ENCODE measurements at places on chromosomes 7 and 10.

GRCh38 chr7:128811631-128812430 is 18.4 kb upstream of the FLNC start:
- no peak for DNase-seq

GRCh38 chr10:4609251-4609650 is 216.8 kb upstream of the AKR1E2 start:
- DNase-seq: no peak

DNA sequence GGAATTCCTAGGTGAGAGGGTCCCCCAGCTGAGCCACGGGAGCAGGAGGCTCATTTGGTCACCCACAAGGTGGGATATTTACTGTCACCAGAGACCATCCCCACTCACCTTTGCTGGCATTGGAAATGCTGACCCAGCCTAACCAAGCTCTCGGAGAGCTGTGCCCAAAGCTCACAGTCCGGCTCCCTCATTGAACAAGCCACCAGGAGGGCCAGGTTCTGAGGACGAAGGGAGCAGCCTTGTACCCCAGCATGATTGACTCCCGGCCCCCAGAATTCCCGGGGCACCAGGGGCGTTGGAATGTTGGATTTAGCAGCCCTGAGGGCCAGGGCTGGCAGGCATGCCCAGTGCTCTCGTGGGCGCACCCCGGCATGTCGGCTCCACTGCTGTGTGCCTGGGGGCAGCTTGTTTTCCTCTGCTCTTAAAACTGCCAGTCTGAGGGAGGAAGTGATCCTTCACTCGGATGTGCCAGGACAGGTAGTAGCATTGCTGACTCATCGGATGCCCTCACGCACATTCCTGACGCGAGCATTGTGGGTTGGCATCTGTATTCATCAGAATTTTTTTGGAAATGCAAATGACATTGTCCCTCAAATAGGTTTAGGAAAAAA is 23.3 kb downstream of the CLIP2 start:
- DNase-seq: no peak

- DNase-seq: no peak
These were observed 31.5 kb upstream of the SLC13A1 start for GRCh38 chr7:123231021-123232000.

DNA sequence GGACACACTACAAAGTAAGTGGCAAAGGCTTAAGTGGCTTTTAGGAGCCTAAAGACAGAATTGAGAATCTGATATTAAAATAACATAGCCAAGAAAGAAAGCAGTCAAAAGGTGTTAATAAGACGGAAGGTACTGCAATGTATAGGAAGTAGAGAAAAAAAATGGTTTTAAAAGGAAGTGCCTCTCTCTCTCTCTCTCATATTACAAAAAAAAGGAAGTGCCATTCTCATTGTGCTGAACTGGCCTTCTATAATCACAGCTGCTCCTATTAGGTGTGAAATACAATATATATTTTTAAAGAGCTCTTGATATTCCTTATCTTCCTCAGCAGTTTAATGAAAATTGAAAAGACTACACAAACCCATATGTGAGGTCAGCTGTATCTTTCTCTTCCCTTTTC is 199.4 kb upstream of the NPVF start:
- no peak for DNase-seq

GRCh38 chr10:100848770-100849169 is 64.0 kb upstream of the SLF2 start:
- no peak for DNase-seq

- DNase-seq: no peak
These were observed 29.7 kb downstream of the TRIM8 start for GRCh38 chr10:102673819-102674511.

DNA sequence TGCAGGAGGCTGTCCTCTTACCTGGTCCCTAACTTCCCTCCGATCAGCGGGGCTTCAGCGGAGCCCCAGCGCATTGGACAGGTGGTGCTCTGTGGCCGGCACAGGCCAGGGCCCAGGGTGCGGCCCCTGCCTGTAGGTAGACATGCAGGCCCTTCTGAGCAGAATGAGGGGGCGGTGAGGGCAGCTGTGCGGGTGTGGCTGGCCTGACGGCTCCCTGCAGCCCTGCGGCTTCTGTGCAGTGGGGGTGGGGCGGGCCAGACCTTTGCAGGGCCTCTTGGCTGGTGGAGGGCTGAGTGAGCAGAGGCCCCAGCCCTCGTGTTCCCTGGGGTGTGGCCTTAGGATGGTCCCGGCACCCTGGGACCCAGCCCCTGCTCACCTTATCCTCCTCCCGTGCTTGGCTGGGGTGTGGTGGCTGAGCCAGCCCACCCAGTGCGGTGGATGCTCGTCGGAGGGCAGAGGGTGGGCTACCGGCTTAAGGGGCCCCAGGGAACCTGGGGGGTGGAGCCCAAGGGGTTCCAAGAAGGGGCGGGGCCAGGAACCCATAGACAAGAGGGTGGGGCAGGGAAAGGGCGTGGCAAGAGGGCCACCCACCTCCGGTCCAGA is 175.2 kb upstream of the TNRC18 start:
- no peak for DNase-seq

GRCh38 chr7:128322040-128322643 is 21.6 kb downstream of the RBM28 start:
- DNase-seq: no peak

- no peak for DNase-seq
These were observed 195.4 kb downstream of the MAD1L1 start for GRCh38 chr7:2037301-2037807.

DNA sequence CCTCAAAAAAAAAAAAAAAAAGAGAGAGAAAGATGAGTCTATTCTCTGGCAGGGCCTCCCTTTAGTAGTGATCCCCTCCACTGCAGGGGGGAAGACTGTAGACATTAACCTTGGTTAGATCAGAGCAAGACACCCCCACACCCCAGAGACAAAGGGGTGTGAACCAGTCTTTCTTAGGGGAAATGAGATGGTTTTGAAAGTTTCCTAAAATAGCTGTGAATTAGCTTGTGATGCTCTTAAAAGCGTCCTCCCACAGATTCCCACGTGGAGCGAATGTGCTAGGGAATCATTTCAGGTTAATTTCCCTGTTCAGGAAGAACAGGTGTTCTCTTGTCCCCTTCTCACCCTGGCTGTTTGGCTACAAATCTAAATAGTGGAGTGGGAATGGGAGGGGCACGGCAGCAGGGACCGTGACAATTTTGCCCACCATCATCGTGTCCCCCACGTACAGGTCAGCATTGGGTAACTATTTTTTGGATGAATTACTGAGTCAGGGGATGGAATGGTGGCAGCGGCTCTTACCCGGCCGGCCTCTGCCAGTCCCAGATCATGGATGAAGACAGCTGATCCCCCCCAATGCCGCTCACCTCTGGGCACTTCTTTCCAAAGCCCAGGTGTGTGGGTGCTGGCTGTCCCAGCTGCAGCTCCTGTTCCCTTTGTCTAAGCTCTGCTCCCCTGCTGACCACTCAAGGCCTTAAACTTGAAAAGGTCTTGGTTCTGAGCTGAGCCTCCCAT is 152.9 kb downstream of the CCDC3 start:
- no peak for DNase-seq

GRCh38 chr7:65295409-65295808 is 78.2 kb upstream of the ZNF92 start:
- DNase-seq: no peak

DNA sequence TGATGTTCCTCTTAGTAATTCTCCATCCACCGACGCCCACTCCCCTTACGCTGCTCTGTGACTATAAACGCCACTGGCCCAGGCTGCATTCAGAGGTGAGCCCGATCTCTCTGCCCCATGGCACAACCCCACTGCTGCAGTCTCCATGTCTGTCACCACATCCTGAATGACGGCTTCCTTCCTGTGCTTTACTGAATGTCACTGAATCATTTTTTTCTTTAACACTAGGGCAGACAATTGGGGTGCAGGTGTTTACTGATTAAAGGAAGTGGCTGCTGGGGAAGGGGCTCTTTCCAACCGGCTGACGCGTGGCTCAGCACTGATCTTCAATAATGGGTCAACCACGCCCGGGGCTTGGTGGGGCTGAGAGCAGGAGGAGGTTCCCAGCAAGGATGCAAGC is 208.3 kb downstream of the USP6NL start:
- no peak for DNase-seq

GRCh38 chr7:12131122-12131521 is 80.0 kb upstream of the TMEM106B start:
- DNase-seq: no peak

DNA sequence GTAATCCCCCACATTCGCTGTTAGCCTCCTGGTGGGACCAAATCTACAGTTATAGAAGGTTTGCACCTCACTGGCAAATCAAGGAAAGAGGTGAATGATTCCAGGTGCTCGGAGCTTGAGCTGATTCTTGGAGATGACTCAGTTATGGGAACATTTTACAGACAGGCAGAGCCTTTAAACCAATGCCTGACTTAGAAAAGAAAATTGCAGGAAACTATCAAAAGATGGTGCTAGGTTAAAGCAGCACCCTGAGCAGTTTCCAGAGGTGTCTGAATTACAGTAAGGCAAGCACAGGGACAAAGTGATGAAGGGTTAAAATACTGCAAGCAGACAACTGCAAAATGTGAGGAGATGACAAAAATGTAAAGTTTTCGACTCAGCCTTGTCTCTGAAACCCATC is 2.9 kb downstream of the LRRTM3 start:
- no peak for DNase-seq

DNA sequence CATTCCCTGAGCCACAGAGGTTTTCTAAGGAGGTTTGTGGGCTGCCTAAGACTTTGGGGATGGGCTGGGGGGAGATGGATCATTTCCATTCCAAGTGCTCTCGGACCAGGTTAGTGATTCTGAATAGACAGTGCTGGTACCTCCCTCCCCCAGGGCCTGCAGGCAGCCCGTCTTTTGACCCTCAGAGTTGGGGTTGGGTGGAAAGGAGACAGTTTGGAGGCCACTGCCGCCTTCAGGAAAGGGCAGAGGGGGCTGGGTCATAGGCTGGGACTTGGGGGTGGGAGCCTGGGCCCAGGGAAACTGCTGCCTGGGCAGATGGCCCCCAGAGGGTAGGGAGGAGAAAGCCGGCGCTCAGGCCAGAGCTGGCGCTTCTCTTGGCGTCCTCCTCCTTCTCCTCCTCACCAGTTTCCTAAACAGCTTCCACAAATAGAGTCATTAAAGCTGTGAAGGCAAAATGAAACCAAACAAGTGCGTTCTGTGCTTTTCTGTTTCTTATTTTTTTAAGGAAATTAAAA is 4.4 kb downstream of the UNC5B start:
- no peak for DNase-seq

GRCh38 chr7:12124028-12124427 is 87.1 kb upstream of the TMEM106B start:
- no peak for DNase-seq

GRCh38 chr7:132492823-132493445 is 83.3 kb downstream of the PLXNA4 start:
- no peak for DNase-seq

DNA sequence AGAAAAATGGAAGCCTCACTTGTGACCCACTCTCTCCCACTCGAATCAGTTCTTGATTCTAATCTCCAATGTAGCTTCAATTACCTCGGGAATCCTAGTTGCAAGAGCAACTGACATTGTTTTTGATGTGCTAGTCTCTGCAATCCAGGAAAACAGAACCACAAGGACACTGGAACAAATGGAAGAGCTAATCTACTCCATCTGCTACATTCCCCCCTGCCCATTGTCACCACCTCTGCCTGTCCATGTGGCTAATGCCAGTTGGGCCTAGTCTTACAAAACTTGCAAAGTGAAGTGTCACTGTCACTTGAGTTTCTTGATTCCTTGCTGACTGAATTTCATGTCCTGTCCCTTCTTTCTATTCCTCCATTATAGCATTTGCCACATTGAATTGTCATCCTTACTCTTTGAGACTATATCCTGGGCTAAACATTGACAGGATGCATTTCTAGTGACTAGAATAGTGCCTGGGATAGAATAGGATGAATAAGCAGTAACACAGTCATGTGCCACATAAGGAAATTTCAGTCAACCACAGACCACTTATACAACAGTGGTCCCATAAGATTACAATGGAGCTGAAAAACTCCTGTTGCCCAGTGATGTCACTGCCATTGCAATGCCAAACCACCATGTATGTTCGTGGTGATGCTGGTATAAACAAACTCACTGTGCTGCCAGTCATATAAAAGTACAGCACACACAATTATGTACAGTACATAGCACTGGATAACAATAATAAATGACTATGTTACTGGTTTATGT is 13.5 kb downstream of the GCC1 start:
- no peak for DNase-seq

DNA sequence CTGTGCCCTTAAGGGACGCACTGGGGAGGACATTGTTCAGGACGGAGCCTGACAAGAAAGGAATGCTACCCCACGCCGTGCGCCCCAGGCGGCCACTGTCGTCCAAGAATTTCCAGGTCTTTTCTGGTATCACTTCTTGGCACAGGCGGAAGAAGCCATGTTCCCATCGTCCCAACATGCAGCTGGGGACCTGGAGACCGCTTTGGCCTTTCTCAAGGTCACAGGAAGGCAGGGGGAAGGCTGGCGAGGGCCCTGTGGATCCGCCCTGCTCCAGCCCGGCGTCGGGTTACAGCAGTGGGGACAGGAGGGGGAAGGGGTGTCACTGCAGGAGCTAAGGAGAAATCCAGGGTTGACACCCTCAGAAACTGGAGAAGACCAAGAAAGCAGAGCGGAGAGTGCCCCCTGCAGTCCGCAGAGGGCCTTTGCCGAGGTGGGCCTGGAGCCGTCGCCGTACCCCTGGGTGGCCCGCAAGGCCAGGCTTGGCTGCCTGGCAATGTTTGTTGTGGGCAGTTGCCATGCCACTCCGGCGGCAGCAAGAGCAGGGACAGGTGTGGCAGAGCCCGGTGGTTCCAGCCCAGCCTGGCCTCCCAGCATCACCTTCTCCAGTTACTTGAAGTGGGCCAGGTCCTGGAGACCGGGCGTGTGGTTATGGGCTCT is 104.1 kb downstream of the LHPP start:
- DNase-seq: peak; percentile 54

DNA sequence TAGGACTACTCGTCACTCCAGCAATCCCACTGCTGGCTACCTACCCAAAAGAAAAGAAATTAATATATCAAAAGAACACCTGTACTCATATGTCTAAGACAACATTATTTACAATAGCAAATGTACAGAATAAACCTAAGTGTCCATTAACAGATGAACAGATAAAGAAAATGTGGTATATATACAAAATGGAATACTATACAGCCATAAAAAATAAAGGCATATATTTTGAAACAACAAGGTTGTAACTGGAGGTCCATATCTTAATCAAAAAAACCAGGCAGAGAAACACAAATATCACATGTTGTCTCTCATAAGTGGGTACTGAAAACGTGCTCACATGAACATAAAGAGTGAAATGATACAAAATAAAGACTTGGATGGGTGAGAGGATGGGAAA is 1073.3 kb upstream of the PHF14 start:
- no peak for DNase-seq

- no peak for DNase-seq
These were observed 250.4 kb downstream of the FZD1 start for GRCh38 chr7:91514591-91514990.

- DNase-seq: no peak
These were observed 718.9 kb downstream of the LRMDA start for GRCh38 chr10:76150139-76150875.

GRCh38 chr10:46080886-46081285 is 34.8 kb upstream of the MSMB start:
- DNase-seq: no peak

- no peak for DNase-seq
These were observed 46.6 kb downstream of the CUX1 start for GRCh38 chr7:101864039-101864438.
